ENCODE measurements at places on chromosomes 6 and 20.

GRCh38 chr20:10171864-10172751, 46.5 kb upstream of the SNAP25 start:
- peak; percentile 24 for DNase-seq

DNA sequence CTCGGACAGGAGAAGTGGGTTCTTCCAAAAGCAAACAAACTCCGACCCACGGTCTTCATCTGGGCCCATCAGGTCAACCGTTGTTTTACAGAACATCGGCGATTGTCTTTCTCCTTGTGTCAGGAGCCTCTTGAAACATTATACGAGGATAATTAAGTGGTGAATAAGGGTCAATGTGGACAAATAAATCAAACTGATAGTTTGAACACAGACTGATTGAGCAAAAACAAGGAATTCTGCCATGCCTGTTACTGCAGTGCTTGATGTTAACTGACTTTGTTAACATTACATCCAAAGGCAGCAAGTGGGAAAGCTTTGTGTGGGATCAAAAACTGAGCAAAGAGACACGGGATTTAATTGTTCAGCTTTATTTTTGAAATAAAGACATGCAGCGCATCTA, 101.1 kb upstream of the IFNGR1 start:
- no peak for DNase-seq

DNA sequence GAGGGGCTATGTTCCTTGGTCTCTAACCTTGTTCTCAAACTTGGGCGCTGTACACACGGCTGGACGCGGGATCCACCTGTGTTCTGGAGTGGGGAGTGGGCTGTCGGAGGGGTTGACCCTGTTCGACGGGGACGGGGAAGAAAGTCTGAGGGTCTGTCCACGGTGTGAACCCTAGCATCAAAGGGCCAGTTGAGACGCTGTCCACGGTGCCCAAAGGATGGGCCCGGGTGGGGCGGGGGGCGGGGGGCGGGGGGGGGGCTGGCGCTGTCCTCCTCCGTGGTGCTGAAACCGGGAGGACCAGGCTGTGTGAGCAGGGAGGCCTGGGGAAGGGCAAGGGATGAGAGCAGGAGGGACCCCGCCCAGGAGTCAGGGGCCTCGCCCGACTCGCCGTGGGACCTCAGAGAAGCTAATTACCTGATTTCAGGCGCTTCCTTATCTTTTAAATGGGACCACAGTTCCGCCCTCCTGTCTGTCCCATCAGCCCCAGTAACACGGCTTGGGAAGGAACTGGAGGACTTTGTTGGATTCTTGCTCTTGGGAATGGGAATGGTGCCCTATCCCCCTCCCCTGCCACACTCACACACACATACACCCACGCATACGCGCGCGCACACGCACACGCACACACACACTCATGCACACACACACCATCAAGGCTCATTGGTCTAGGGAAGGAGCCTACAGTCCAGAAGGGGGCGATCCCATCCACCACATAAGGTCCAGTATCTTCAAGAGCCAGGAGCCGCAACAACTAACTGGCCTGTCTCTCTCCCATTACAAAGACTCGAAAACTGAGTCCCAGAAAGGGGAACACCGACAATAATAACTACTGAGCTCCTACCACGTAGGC, 1.0 kb upstream of the VSTM2L start:
- DNase-seq = no peak

DNA sequence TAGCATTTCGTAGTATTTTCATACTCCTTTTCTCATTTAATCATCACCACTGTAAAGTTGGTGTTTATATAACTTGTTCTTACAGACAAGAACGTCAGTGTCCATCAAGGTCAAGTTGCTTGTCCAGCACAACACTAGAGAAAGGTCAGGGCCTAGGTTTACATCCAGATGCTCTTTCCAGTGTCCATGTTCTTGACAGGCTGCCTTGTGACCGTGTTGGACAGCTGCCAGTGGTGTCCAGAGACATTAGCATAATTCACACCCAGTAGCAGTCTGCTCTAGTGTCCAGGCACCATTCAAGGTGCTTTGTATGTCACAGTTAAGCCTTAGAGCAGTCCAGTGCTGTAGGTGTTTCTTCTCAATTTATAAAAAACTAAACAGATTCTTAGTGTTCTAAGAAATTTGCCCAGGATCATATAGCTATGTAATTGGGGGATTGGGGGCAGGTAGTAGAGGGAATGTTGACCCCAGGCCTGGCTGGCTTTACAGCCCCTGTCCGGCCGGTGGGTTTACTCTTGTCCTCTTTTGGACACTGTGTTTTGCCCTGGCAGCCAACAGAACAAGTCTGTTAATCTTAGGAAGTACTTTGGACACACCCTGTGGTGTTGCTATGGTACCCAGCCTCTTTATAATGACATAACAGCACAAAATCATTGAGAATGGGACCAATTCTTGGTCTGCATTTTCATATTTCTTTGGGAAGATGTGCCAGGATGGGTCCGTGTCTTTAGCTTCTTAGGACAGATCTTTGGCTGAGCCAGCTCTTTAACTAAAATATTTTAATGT, 8.0 kb downstream of the STK35 start:
- DNase-seq = no peak

- no peak for DNase-seq
Measured at GRCh38 chr6:70299456-70299855, 3.4 kb downstream of the COL9A1 start.

- no peak for DNase-seq
Measured at GRCh38 chr6:165109011-165109410, 200.4 kb downstream of the C6orf118 start.

- DNase-seq = peak; percentile 87
Measured at GRCh38 chr20:23061734-23062561, 12.5 kb upstream of the THBD start.

GRCh38 chr20:13552061-13552460, 86.7 kb downstream of the TASP1 start:
- DNase-seq = no peak

GRCh38 chr6:21107796-21108195, 485.8 kb upstream of the SOX4 start:
- DNase-seq = no peak

GRCh38 chr20:16314748-16315159, 258.5 kb downstream of the KIF16B start:
- no peak for DNase-seq

DNA sequence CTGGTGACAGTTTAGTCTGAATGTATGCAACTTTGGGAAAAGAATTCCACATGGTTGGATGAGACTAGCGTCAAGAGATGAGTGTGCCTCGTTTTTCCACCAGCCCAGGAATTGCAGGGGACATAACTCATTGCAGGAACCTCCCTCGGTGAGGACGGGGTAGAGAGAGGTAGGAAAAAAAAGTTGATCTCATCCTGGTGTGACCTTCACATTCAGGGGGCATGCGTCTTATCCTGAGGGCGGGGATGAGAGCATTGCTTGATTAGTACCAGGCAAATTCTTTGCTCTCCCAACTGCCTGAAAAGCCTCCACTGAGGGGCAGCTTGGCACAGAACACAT, 11.8 kb downstream of the TLDC2 start:
- no peak for DNase-seq

DNA sequence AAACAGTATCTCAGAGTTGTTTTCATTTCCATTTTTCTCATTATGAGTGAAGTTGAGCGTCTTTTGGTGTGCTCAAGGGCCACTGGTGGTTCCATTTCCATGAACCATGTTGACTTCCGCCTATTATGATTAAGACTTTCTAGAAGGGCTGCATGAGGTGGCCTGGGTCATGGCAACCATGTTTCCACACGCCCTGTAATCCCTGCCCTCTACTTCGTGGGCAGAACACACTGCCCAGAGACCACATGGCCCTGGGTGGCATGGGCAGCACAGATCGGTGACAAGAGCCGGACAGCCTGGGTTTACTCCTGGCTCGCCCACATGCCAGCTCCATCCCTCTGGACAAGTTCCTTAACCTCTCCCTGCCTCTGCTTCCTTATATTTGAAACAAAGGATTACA, 14.8 kb downstream of the PRPH2 start:
- no peak for DNase-seq

- DNase-seq = no peak
Measured at GRCh38 chr6:57040011-57040410, 6.5 kb upstream of the KIAA1586 start.

DNA sequence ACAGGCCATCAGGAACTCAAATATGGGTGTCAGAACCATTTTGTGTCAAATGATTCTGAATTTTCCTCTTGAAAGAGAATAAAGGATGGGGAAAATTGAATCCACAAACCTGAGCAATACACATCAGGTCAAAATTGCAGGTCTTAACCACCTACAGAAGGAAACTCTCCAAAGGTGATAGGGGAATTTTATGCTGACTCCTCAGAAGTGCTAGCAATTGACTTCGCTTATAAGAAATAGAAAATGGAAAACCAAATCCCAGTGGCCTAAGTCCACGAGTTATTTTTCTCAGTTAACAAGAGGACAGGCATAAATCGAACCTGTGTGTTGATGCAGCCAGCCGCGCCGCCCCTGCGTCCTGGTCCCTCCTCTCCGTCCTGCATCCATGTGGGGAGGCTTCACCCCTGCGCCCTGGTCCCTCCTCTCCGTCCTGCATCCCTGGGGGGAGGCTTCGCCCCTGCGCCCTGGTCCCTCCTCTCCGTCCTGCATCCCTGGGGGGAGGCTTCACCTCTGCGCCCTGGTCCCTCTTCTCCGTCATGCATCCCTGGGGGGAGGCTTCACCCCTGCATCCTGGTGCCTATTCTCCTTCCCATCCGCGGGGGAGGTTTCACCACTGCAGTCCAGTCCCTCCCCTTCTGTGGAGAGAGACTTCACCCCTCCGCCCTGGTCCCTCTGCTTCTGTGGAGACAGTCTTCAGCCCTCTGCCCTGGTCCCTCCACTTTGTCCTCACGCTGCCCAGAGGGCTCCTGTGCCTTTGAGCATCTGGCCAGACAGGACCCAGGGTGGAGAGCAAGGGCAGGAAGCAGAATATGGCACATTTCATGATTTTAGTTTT, 230.3 kb downstream of the SMOC2 start:
- DNase-seq = no peak
